Regular cardiac myocyte (primary cell): ENCODE measurements at places on chromosomes 16 and 17. TPM values are rescaled to one million over a fixed set of nuclear protein-coding genes. Genes with fewer than 3 reads are reported as not detected.

Gene FMNL1
- 0.38 and 2.8 TPM in 2 replicates for total RNA-seq

Gene WNT9B
- under 0.01 TPM in 1 of 2 replicates, not detected in the other for total RNA-seq

Gene CCL11
- total RNA-seq: 1.1 TPM in 1 of 2 replicates, not detected in the other

Gene CCDC40
- total RNA-seq: 2.5 and 2.7 TPM in 2 replicates

Gene SAMD14
- total RNA-seq: 1.5 and 3.7 TPM in 2 replicates

Gene TPSG1
- total RNA-seq: not detected in 2 replicates

Gene ADAD2
- total RNA-seq: not detected in 2 replicates

Gene HAS3
- total RNA-seq: 2.7 and 5.6 TPM in 2 replicates

Gene CACNG3
- not detected in 2 replicates for total RNA-seq

Gene CACNA1H
- 13.0 and 14.9 TPM in 2 replicates for total RNA-seq

Gene SEPTIN1
- not detected in 2 replicates for total RNA-seq
